ENCODE measurements at places on chromosomes 7 and 10. TPM values are rescaled to one million over a fixed set of nuclear protein-coding genes. Genes with fewer than 3 reads are reported as not detected.

Gene TMEM229A
- not detected for total RNA-seq

Gene SUPV3L1
- total RNA-seq: 69.6 TPM

Gene SPDYE1
- under 0.01 TPM for total RNA-seq

Gene BICC1
- 64.7 TPM for total RNA-seq

Gene ACBD7
- under 0.01 TPM for total RNA-seq

Gene LAMTOR4
- 95.0 TPM for total RNA-seq

Gene TUBB8
- not detected for total RNA-seq

Gene CAV1
- total RNA-seq: 174 TPM

Gene SPDYE16
- total RNA-seq: 0.17 TPM

Gene CH25H
- total RNA-seq: 8.2 TPM

Gene CALHM2
- total RNA-seq: 35.8 TPM

Gene STX1A
- 4.6 TPM for total RNA-seq

Gene OPN4
- not detected for total RNA-seq

Gene GNAI1
- total RNA-seq: 68.9 TPM

Gene AKR1D1
- not detected for total RNA-seq

Gene PTTG1IP2
- not detected for total RNA-seq

Gene OR9A2
- total RNA-seq: not detected

Gene ELFN1
- total RNA-seq: 0.51 TPM

Gene CELF2
- total RNA-seq: 25.1 TPM

Gene MKX
- 15.0 TPM for total RNA-seq

Gene MUC12
- total RNA-seq: 0.51 TPM

Gene STEAP1B
- total RNA-seq: 10.3 TPM

Gene POLL
- 15.7 TPM for total RNA-seq

Gene GHRHR
- total RNA-seq: not detected

Gene PRLHR
- total RNA-seq: not detected

Gene NYAP1
- total RNA-seq: 0.26 TPM

Gene EEPD1
- total RNA-seq: 8.4 TPM

Gene FAM180A
- 24.4 TPM for total RNA-seq

Gene TRIM4
- 35.4 TPM for total RNA-seq

Gene CDK5
- total RNA-seq: 25.9 TPM

Gene USP6NL
- total RNA-seq: 8.7 TPM

Gene GPR37
- total RNA-seq: 20.6 TPM

Gene HOXA5
- 22.1 TPM for total RNA-seq

Gene MMRN2
- 2.1 TPM for total RNA-seq

Gene PRKCQ
- total RNA-seq: 0.26 TPM

Gene GRM8
- not detected for total RNA-seq

Gene CASP7
- total RNA-seq: 28.9 TPM

Gene CPA2
- under 0.01 TPM for total RNA-seq

Gene SH2D4B
- not detected for total RNA-seq

Gene NUTM2D
- total RNA-seq: 1.3 TPM

Gene LLCFC1
- total RNA-seq: not detected

Gene NUDT13
- total RNA-seq: 2.1 TPM

Gene C10orf53
- not detected for total RNA-seq

Gene EGFR
- total RNA-seq: 36.0 TPM

Gene WASL
- total RNA-seq: 15.4 TPM

Gene CCDC3
- total RNA-seq: 0.26 TPM

Gene ANLN
- 21.5 TPM for total RNA-seq

Gene COL26A1
- not detected for total RNA-seq

Gene IGF2BP3
- 4.3 TPM for total RNA-seq

Gene SLC16A9
- total RNA-seq: 0.26 TPM

Gene ZP3
- 2.6 TPM for total RNA-seq

Measured in fibroblast of lung (primary cell).